ENCODE measurements at places on chromosomes 13 and 19.

GRCh38 chr13:40970803-40971202, 48.3 kb downstream of the ELF1 start:
- DNase-seq, result no peak

DNA sequence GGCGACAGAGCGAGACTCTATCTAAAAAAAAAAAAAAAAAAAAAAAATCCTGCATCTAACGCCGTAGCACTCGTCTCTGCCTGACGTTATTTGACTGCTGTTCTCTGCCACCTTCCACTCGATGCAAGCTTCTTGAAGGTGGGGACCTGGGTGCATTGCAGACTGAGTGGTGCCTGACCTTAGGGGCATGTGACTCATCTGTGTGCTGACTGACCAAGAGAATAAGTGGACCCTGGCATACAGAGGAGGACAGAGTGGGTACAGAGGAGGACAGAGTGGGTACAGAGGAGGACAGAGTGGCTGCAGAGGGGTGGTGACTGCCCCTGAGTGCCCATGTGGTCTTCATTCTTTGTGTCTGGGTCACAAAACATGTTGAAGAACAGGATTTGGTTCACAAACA, 7.6 kb downstream of the WTIP start:
- DNase-seq, result no peak

GRCh38 chr19:11578258-11579142, 1.1 kb upstream of the ACP5 start:
- no peak for DNase-seq

GRCh38 chr19:19207637-19208572, 3.9 kb upstream of the NCAN start:
- DNase-seq, result no peak

DNA sequence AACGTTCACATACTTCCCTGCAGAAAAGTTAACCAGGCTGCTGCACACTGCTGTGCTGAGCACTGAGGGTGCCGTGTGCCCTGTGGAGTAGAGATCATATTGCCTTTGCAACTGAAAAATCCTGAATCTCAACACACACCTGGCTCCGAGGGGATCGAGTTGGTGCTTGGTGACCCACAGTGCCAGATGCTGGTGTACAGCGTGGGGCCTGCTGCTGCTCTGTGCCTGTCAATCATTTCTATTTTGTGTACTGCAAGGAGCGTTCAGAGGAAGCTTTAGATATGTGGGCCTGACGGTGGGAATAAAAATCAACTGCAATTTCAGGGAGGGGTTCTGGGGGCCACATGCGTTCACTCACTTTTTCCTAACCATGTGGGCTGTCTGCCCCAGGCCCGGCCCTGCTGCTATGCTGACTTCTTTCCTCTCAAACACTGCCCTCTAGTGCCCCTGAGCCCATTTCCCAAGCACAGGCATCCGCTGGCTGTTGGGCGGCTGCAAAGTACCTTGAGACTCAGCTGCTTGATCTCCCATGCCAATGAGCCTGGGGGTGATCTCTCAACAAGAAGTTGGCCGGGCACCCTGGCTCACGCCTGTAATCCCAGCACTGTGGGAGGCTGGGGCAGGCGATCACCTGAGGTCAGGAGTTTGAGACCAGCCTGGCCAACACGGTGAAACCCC, 9.7 kb upstream of the LENG8 start:
- no peak for DNase-seq

DNA sequence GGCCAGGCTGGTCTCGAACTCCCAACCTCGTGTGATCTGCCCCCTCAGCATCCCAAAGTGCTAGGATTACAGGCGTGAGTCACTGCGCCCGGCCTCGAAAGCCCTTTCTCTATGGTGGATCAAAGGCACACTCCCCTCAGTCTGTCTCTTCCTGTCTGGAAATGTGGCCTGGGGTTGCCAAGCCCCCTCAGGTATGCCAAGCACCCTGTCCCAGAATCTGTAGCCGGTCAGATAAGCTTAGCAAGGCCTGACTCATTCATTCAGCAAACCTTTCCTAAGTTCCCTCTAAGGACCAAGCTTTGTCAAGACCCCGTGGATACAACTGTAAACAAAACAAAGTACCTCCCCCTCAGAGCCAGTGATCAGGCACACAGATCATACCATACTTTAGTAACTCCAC, 14.1 kb downstream of the NUCB1 start:
- no peak for DNase-seq

DNA sequence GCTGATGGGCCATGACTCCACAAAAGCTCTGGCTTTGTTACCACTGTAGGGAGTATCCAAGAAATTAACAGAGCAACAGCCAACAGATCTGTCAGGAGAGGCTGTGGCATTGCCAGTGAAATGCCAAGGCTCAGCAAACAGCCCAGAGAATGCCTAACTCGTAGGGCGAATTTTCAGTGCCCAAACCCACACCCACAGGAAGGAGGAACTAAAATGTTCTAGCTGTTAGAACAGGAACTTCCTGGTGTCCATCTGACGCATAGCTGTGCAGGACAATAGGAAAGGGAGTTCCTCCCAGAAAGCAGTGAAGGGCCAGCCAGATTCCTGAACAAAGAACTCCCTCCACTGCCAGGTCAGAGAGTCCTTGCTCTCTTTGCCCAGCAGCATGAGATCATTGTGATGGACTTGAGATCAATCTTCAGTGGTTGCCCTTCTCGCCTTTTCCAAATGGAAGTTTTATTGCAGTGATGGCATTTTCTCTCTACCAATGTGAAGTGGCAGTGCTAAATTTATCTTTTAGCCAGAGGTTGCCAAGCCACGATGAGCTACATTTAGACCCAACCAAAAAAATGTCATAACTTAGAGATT, 224.2 kb upstream of the STARD13 start:
- no peak for DNase-seq

- no peak for DNase-seq
Observed at GRCh38 chr13:40597735-40598365, 68.6 kb downstream of the FOXO1 start.

DNA sequence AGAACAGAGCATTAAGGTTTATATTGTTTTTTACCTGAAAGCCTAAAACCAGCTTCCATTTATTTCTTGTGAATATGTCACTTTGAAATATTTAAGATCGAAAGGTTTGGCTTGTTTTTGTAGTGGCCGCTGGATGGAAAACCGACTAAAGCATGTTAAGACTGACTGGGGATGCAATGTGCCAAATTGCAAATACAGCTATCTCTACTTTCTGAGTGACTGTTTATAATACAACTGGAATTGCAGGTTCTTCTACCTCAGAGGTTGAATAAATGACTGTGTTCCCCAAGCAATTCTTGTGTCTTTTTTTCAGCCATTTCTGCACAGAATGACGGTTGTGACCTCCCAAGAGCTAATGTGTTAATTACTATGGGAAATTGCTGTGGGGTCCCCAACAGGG, 50.0 kb upstream of the TMTC4 start:
- DNase-seq, result no peak

GRCh38 chr13:60164234-60164889, 634 bp upstream of the DIAPH3 start:
- no peak for DNase-seq

DNA sequence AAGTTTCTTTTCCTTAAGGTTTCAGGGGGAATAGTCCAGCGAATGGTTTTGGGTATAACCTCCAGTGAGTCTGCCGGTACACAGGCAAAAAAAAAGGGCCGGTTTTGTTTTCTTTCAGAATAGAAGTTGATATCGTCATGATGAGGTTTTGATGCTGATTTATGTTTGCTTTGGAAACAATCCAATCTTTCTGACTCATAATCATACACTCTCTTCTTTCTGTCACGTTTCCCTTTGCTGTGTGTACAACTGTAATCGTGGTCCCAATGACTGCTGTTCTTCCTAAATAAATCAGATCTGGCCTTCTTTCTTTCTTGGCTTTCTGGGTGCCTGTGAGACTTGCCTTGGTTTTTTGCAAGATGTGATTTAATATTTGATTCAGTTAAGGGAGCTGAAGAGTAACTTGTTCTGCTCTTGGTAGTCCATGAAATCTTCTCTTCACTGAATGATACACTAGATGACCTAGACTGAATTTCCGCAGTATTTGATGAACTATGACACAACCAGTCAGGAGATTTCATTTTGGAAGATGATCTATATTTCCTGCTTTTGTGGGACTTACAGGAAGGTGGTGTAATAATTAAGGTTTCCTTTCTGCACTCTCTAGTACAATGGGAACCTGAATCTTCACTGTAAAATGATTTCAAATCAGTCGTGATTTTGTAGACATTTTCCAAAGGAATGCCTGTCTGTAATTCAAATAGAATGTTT, 34.9 kb upstream of the METTL21C start:
- no peak for DNase-seq

GRCh38 chr19:18194554-18195238, 1.7 kb downstream of the MPV17L2 start:
- no peak for DNase-seq

- DNase-seq, result no peak
Observed at GRCh38 chr19:34534206-34534605, 52.6 kb downstream of the WTIP start.

DNA sequence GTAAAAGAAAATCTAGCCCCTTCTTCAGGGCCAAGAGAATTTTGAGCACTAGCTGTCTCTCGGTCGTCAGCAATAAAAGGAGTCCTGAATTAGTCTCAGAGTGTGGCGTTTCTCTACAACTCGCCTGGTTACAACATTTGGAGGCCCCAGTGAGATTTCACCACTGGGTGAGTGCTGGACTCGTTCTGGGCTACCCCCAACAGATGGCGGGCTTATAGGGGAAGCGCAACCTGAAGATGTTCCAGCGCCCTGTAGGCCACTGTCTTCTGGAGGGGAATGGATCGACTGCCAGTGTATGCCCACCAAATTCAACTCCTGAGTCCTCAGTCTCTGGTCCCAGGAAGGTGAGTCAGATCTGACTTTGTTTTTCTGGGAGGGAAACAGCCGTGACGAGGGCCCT, 11.7 kb upstream of the ZNF181 start:
- no peak for DNase-seq

GRCh38 chr13:49759503-49759902, 33.0 kb downstream of the KPNA3 start:
- no peak for DNase-seq

DNA sequence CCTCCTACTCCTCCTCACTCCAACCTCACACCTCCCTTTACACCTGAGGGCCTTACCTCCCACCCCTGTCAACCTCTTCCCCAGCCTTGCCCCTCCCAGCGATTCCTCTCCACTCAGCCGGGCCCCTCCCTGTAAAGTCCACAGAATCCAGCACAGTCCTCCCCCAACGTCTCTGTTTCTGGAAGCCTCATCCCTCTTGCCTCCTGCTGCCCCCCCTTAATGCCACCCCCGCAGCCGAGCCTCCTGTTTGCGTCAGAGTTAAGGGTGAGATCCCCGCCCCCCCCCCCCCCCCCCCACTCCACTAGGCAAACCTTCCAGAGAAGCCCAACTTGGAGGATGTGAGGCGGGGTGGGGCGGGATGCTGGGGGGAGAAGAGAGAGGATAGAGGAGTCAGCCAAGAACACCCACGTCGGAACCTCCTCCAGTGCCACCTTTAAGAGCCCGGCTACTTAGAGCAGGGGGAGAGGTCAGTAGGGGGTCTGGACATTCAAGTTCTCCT, 2.1 kb downstream of the UNC13A start:
- no peak for DNase-seq

DNA sequence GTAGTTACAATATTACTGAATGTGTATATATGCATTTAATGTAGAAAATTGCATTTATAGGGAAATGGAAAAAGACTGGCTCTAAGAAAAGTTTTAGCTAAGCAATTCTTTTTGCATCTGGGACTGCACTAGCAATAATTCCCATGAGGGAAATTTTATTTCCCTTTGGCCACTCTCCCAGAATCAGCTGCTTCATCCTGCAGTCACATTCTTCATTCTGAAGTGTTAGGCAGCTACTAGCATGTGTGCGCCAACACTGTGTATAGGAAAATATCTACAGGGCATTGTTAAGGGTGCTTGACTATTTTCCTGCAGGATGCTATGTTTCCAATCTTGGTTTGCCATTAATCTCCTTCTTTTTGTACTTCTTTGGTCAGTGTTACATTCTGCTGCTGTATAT, 312.8 kb upstream of the PCDH20 start:
- no peak for DNase-seq

GRCh38 chr13:44573071-44573470, 3.1 kb downstream of the TSC22D1 start:
- no peak for DNase-seq

- no peak for DNase-seq
Observed at GRCh38 chr13:103101500-103101899, 35.3 kb upstream of the SLC10A2 start.

DNA sequence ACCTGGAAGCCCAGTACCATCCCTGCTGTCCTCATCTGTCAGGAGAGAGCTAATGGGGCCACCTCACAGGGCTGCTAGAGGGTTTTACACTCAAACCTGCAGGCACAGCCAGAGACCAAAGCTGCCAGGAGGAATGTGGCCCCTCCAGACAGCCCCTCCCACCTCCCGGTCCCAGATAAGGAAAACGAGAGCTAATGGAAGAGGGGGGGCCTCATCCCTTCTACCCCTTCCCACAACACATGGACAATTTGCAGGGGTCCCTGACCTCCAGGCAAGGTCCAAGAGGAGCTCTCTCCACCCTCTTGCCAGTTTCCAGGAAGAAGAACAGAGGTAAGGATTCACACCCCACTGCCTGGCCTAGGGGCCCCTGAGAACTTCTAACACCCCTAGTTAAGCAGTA, 1.6 kb upstream of the PEPD start:
- DNase-seq, result no peak

- no peak for DNase-seq
Observed at GRCh38 chr13:73107481-73107880, 48.7 kb downstream of the KLF5 start.

GRCh38 chr19:55113570-55114039, 3.8 kb downstream of the PPP1R12C start:
- peak; percentile 88 for DNase-seq

DNA sequence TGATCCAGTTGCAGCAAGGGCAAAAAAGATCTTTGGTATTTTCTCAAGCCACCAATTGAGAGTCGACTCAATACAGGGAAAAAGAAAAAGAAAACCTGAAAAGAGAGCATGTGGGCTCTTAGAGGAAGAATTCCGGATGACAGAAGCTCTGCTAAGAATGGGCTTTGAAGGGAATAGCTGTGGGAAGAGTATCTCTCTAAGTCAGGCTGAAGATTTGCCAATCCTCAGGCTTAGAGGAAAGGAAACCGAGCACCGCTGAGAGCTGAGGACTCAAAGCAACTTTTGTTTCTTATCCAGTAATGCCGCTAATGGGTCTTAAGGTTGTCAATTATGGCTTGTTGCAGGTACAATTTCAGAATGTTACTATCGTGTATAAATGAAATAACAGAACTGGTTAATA, 166.4 kb downstream of the EFNB2 start:
- DNase-seq, result no peak

- DNase-seq, result no peak
Observed at GRCh38 chr19:55341595-55342531, 2.2 kb downstream of the KMT5C start.

- no peak for DNase-seq
Observed at GRCh38 chr13:29489650-29490560, 105.6 kb downstream of the SLC7A1 start.

DNA sequence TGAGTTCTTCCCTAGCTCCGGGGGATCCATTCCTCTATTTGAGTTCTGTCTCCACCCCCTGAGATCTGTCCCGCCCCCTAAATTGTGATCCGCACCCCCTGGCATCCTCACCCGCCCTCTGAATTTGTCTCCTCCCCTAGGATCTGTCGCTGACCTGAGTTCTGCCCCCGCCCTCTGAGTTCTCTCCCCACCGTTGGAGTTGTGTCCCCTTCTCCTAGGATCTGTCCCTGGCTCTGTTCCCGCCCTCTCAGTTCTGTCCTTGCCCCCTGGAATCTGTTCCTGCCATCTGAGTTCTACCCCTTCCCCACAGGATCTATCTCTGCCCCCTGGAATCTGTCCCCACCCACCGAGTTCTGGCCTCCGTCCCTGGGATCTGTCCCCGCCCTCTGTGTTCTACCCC, 1.0 kb upstream of the SLC17A7 start:
- peak; percentile 88 for DNase-seq

Data from H54 (cell line).